Fibroblast of pulmonary artery (primary cell): ENCODE measurements at places on chromosomes 11 and 22.
A peak's percentile ranks its signal among the peaks of the same experiment; 100 is the strongest.

- DNase-seq = no peak
Measured at GRCh38 chr11:109423466-109424190, 1.6 kb downstream of the C11orf87 start.

- no peak for DNase-seq
Measured at GRCh38 chr11:130881475-130882137, 34.7 kb downstream of the SNX19 start.

DNA sequence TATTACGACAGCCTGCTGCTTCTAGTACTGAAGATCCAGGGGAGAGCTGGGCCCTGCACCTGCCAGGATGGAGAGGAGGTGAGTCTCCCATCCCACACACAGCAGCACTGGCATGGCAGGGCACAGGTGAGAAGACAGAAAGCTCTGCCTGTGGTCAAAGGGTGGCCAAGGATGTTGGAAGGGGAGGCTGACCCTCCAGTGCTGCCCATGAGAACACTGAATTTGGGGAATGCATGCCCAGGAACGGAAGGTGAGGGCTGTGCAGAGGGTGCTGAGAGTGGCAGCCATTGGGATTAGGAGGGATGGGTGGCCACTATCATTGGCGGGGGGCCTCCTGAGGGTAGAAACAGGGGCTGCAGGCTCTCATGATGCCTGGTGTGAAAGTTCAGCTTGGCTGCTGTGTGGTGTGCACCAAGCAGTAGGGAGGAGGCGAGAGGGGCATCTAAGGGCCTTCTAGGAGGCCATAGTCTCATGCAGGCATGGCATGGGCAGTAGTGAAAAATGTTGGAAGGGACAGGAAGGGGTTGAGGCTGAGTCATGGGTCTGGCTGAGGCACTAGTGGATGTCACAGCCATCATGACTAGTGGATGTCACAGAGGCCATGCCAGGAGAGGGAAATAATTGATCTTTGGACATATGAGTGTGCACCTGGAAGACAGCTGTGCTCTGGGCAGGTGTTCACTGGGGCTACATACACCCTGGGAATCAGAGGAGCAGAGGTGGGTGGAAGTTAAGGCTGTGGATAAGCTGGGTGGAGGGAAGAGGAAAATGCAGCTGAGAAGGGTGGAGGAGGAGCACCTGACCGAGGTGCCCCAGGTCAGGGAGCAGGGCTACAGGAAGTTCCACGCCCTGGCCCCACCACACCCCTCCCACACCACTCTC is 2.5 kb upstream of the LRRC74B start:
- no peak for DNase-seq

- DNase-seq = no peak
Measured at GRCh38 chr11:31247321-31247720, 122.2 kb downstream of the DCDC1 start.

- DNase-seq = no peak
Measured at GRCh38 chr11:114705280-114706024, 27.1 kb downstream of the NXPE2 start.

GRCh38 chr22:29936186-29936585 is 53.2 kb downstream of the MTMR3 start:
- no peak for DNase-seq

DNA sequence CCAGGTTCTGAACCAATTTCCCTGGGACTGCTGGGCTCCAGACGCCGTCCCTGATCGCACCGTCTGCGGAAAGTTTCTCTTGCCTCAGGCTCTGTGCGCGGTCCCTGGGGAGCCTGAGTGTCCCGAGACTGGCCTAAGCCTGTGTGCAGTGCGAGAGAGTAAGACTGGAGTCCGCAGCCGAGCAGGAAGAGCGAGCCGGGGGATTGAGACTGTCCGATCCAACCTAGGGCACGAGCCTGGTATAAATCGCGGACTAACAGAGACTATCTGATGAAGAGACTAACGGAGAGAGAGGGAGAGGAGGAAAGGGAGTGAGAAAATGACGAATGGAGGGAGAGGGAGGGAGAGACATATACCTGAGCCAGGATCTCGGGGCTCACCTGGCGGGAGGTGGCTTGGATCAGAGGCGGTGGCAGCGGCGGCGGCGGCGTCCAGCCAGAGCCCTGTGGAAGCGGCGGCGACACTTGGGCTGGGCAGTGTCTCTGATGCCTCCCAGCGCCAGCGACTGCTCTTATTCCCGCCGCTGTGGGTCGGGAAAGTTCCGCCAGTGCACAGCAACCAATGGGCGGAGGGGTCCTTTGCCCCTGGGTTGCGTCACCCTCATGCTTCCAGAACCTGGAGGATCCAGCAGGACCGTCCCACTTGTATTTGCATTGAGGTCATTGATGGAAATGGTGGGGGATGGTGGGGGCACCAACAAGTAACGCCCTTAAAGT is at the start of gene CALCA:
CALCA (minus strand) TSS at position 487 of the 716 bp plus-strand sequence. CDS start 1,159 bp downstream, outside the sequence.
- no peak for DNase-seq

DNA sequence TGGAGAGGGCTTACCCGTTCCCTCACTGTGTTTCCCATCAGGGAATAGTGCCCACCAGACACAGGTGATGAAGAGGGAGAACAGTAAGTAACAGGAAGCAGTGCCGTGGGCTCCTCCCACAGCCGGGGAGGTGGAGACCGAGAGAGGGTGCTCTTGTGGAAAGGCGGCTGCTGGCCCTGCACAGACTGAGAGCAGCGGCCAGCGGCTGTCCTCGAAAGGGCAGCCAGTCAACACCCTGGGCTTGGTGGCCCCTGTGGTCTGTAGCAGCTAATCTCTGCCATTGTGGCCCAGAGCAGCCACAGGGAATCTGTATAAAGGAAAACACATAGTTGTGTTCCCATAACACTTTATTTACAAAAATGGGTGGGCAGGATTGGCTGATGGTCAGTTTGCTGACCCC is 121.9 kb downstream of the TBC1D22A start:
- no peak for DNase-seq

DNA sequence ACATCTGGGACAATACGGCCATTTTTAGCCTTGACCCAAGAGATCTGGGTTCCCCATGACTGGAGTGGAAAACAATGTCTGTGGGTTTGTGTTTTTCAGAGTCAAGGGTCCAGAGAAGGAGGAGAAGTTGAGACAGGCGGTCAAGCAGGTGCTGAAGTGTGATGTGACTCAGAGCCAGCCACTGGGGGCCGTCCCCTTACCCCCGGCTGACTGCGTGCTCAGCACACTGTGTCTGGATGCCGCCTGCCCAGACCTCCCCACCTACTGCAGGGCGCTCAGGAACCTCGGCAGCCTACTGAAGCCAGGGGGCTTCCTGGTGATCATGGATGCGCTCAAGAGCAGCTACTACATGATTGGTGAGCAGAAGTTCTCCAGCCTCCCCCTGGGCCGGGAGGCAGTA is 15.7 kb downstream of the NNMT start:
- DNase-seq = peak; percentile 25

DNA sequence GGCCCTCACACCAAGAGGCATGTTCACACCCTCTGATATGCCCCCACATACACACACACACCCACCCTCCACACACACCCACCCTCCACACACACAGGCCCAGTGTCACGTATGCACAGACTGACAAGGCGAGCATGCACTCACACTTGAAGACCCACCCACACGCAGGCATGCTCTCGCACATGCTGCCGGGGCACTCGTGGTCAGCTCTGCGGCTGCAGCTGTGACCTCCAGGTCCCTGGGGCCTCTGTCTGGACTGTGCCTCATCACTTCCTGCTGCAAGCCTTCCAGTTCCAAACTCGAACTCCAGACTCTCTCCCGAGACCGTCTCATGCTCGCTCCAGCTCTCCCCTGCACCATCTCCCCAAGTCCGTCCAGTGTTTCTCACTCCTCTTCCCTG is 9.5 kb downstream of the DCHS1 start:
- DNase-seq = peak; percentile 64

- no peak for DNase-seq
Measured at GRCh38 chr22:17984114-17984513, 40.2 kb downstream of the MICAL3 start.

DNA sequence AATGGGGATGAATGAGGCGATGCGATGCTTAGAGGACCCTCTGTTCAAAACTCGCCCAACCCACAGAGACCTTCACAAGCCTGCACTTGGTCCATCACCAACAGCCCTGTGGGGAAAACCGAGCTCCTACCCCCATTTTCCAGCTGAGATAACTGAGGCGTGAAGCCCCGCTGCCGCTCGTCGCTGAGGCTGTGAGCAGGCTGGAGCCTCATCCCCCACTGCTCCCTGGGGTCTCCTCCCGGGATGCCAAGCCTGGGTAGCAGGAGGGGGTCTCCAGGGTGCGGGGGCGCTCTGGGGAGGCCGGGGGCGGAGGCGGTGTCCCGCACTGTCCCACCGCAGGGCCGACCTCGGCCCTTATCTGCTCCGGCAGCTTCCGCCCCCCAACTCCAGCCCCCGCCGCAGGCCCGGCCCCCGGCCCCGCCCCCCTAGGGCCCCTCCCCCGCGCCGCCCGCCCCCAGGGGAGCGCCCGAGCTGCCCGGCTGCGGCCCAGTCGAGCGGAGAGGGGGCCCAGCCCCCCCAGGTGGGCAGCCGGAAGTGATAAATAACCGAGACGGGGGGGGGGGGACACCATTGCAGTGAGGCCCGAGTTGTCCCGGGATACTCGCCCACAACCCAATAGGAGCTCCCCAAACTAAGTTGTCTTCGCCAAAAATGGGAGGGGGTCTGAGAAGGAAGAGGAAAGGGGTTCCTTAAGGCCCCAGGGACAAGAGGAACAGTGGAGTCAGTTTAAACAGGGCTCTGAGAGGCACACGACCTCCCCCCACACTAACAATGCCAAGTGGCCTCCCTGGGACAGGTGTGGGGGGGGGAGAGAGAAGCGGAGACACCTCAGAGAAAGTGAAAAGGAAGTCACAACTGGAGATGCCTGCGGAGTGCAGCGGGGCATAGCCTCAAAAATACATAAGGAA is 8.3 kb upstream of the SLC39A13 start:
- no peak for DNase-seq

DNA sequence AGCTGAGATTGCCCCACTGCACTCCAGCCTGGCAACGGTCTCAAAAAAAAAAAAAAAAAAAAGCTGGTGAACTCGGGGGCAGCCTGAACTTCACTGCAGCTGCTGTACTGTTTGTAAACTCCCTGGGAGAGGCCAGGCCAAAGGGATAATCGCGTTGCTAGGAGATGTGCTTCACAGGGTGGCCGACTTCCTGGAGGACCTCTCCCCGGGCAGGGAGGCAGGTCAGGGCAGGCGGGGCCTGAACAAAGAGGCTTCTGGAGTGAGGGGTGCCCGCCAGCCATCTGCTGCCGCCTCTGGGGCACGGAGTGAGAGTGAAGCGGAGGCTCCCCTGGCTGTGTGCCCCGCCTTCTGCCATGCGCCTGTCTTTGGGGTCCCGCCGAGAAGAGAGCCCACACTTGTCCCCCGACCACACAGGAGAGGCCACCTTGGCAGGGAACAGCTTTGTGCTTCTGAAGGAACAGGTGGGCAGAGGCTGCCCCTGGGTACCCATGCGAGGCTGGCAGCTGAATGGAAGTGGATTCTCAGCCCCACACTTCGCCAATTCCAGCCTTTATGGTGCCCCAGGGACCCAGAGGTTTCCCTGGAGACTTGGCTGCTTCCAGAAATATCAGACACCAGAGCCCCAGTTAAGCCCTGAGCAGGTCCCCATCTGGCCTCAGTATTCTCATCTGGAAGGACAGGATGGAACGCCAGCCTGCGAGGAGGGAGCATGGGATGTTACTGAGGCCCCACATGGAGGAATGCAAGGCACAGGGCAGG is 29.6 kb downstream of the TMEM184B start:
- peak; percentile 57 for DNase-seq

DNA sequence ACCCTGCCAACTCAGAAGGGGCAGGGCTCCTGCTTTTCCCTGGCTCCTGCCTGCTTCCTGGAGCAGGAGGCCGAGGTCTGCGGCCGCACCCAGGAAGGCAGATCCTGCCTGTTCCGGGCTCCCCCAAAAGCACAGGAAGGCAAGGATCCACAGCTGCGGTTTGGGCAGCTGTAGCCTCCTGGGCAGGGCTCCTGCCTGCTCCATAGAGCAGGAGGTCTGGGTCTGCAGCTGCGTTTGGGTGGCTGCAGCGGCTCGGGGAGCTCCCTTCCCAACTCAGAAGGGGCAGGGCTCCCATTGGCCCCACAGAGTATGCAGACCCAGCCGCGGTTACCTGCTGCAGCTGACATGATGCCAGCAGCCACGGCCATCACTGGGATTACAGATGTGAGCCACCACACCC is 5.5 kb downstream of the UPK2 start:
- DNase-seq = no peak

GRCh38 chr11:47396049-47396320 is 12.4 kb upstream of the SLC39A13 start:
- DNase-seq = no peak

GRCh38 chr11:120168108-120168959 is 30.4 kb upstream of the TRIM29 start:
- DNase-seq = no peak

- DNase-seq = no peak
Measured at GRCh38 chr22:50226875-50227165, 18.0 kb downstream of the TUBGCP6 start.

DNA sequence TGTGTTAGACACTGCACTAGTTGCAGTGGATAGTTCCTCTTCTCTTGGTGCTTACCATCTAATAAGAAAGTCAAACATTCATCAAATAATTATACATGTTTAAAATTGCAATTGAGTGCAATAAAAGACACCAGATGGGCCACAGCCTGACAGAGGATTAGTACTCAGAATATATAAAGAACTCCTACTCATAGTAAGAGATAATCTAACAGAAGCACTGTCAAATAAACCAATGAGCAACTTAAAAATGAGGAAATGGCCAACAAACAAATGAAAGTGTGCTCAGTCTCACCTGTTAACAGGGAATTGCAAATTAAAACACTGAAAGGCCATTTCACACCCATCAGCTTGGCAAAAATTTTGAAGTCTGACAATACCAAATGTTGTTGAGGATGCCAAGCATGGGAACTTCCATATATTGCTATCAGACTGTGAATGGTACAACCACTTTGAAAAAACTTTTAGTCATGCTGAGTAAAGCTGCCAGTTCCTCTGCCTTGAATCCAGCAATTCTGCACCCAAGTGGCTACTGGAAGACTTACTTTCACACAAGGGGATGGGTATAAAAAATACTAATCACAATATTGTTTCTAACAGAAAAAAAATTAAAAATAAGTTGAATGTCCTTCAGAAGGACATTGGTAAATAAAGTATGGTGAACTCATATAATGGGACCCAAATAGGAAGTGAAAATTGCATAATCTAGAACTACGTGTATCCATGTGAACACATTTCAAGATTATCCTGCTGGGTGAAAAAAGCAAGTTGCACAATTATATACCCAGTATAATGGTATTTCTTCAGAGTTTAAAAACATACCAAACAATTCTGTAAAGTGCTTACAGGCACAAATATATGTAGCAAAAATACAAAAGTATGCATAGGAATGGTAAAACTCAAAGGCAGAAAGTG is 41.4 kb upstream of the CREB3L1 start:
- peak; percentile 85 for DNase-seq

DNA sequence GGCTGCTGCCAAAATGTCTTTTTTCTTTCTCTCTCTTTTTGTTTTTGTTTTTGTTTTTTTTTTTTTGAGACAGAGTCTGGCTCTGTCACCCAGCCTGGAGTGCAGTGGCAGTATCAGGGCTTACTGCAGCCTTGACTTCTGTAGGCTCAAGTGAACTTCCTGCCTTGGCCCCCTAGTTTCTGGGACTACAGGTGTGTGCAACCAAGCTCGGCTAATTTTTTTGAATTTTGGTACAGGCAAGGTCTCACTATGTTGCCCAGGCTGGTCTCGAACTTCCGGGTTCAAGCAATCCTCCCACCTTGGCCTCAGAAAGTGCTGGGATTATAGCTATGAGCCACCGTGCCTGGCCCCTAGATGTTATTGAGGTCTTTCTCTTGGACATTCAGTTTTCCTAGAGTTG is 2.2 kb upstream of the DDX10 start:
- DNase-seq = no peak
